ENCODE measurements at places on chromosomes 3 and 15.

DNA sequence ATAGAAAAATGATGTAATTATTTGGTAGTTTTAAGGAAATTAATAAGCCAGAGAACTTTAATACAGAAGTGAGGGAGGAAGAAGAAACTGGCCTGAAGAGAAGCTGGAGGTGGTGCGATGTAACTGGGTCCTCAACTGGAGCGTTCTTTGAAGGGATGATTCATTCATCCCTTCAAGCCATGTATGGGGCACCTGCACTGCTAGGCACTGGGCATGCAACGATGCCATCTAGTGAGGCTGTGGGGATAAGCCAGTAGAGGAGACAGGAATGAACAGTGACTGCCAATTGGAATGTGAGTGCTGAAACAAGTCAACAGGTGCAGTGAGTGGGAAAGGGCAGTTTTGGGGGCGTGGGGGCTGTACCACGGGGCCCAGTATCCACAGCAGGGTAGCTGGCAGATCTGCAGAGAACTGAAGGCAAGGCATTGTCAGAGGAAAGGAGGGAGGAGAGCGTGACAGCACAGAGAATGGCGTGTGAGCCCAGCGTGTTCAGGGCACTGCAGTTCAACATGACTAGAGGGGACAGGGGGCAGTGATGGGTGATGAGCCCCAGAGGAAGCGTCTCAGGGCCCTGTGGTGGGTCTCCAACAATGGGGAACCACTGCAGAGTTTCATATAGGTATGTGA, 3.8 kb upstream of the KIF23 start:
- DNase-seq = no peak

DNA sequence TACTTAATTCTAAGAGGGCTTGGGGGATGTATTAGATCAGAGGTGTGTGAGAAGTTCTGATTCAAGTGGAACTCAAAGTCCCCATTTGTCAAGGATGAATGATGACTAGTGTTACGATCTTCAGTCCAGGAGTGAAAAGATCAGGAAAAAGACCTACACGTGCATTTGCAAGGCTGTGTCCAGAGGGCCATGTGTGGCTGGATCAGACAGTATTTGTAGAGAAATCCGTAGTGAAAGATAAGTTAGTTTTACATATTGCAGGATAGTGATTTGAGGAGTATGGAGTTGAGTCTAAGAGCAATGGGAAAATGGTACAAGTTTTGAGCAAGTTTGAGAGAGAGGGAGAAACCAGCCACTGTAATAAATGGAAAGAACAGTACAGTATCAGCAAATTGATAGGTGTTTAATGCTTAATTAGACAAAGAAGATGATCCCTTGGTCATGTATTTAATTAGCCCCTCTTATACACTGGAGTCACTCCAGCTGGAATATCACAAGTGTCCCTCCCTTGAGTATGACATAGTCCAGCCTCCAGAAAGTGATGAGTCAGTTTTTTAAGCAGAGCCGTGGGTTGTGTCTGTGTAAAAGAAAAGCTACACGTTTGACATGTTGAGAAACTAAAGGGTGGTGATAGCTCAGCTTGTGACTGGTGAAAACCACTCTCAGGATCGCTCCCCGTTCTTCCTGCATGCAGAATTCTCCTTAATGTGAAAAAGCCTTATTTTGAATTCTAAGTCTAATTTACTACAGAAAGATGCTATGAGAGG, 348.8 kb downstream of the ROBO1 start:
- DNase-seq = no peak

GRCh38 chr3:113819866-113820265, 18.7 kb upstream of the GRAMD1C start:
- DNase-seq = no peak

- no peak for DNase-seq
Observed at GRCh38 chr3:31934018-31934417, 47.0 kb downstream of the OSBPL10 start.

DNA sequence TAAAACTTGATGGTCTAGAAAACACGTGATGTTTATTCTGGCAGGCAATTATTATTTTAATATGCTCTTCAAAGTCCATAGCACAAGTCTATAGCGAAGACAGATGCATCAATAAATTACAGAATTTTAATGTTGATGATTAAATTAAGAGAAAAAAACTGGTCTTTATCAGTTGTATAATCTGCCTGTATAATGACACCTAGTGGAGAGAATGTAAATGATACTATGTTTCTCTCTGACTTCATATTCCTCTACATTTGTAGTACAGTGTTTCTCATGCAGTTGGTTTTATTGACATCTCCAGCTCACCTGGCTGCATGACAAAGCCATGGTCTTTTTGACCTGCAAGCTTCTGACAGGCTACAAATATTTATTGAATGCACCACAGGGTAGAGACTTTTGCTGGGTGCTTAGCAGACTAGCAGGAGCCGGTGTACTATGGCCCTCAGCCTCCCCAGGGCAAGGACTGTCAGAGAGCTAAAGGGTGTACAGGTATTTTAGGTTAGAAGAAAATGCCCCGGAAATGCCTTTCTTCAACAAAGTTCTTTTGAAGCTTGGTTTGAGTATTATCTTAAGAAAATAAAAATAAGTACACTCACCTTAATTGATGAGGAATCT, 289.9 kb downstream of the GAP43 start:
- no peak for DNase-seq

- no peak for DNase-seq
Observed at GRCh38 chr15:83413054-83413719, 34.0 kb upstream of the SH3GL3 start.

DNA sequence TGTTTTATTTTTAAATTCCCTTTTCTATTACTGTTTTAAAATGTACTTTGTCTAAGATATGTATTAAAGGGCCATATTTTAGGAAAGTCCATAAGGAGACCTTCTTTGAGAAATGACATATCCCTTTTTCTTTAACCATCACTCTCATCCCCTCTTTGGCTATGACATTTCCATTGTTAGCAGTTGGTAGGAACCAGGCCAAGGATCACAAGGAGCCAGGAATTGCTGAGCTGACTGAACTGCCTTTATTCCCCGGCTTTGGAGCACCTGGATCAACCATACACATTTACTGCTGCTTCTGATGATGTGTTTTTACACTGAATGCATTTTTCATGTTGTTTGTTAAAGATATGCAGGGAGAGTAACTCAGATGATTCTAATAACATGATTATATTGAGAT, 79.7 kb downstream of the HHLA2 start:
- DNase-seq = no peak

Data from right atrium auricular region (tissue), 2 donors.